Psoas muscle (tissue), 8 donors: ENCODE measurements at places on chromosomes 2 and 18. TPM values are rescaled to one million over a fixed set of nuclear protein-coding genes. Genes with fewer than 3 reads are reported as not detected.
A peak's percentile ranks its signal among the peaks of the same experiment; 100 is the strongest.

The UGT1A4 gene
- not detected for polyA plus RNA-seq

DNA sequence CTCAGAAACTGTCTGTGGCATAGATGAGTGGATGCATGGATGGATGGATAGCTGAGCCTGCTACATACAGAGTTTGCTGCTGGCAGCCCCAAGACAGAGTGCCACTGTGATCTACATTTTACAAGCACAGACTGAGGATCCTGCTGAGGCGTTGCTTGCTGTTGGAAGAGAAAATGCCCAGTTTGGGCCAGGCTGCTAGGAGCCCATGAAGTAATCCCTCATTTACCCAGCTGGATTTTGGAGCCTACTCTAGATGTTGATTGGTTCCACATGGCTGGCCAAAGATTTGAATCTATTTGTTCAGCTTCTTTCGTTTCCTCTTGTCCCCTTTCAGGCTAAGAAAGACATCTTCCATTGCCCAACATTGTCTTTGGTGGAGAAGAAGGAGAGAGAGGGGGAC lies 261.3 kb downstream of the CLIP4 start:
- DNase-seq, result no peak
- H3K27ac ChIP-seq, result no peak overlapping the region
- H3K36me3 ChIP-seq, result no peaks in the 10 kb centered on the region
- no peaks in the 10 kb centered on the region for H3K27me3 ChIP-seq
- no peak overlapping the region for H3K4me3 ChIP-seq
- H3K4me1 ChIP-seq, result no peaks in the 10 kb centered on the region

GRCh38 chr2:217316743-217317142 lies 456.9 kb upstream of the TNP1 start:
- H3K4me3 ChIP-seq, result no peak overlapping the region
- no peak overlapping the region for H3K27ac ChIP-seq
- no peaks in the 10 kb centered on the region for H3K4me1 ChIP-seq
- DNase-seq, result no peak
- no peaks in the 10 kb centered on the region for H3K36me3 ChIP-seq

- no peaks in the 10 kb centered on the region for H3K36me3 ChIP-seq
- DNase-seq, result no peak
- H3K27me3 ChIP-seq, result no peaks in the 10 kb centered on the region
- no peak overlapping the region for H3K27ac ChIP-seq
Measured at GRCh38 chr2:44770221-44771195, 171.0 kb upstream of the SIX3 start.

The RGPD4 gene
- not detected for polyA plus RNA-seq

DNA sequence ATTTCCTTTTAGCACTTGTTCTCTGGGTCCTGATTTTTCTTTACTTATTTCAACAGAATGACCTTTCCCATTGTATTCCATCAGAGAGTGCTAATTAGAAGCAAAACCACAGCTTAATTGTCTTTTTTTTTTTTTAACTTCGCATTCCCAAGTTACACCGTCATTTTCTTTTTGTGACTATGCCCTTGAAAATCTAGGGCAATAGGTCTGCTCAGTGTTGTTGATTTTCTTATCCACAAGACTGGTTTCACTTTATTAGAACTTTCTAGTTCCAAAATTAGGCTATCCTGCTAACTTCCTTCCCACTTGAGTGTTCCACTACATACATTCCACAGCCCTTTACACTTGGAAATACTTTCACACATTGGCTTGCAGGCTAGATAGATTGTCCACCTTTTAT lies 18.7 kb upstream of the ADAM17 start:
- no peaks in the 10 kb centered on the region for H3K27me3 ChIP-seq
- peak overlapping the region; percentile 15 for H3K27ac ChIP-seq
- no peaks in the 10 kb centered on the region for H3K4me1 ChIP-seq

- H3K27me3 ChIP-seq, result no peaks in the 10 kb centered on the region
- no peaks in the 10 kb centered on the region for H3K36me3 ChIP-seq
- peaks cover 21% of the 10 kb centered on the region for H3K4me1 ChIP-seq
- no peak for DNase-seq
- H3K4me3 ChIP-seq, result peak overlapping the region; percentile 83
Measured at GRCh38 chr2:55049821-55050099, 491 bp downstream of the RTN4 start.

DNA sequence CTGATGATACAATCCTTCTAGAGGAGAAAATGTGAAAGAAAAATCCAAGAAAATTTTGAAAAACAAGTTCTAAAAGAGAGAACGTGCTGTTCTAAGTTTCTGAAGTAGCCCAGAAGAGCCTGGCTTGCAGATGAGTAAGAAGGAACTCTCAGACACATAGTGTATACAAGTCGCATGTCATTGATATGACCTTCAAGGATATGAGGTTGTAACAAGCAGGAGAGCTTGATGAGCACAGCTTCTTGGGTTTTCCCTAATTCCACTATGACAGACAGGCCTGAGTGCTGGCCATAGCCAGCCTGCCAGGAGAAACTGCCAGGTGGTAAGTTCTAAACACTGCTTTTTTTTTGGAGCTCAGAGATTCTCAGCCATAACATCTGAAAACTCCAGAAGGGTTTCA lies 235.7 kb upstream of the SIX2 start:
- H3K4me3 ChIP-seq, result no peak overlapping the region
- H3K27ac ChIP-seq, result no peak overlapping the region
- no peaks in the 10 kb centered on the region for H3K27me3 ChIP-seq

The TSPYL6 gene
- 0.05 TPM for polyA plus RNA-seq

DNA sequence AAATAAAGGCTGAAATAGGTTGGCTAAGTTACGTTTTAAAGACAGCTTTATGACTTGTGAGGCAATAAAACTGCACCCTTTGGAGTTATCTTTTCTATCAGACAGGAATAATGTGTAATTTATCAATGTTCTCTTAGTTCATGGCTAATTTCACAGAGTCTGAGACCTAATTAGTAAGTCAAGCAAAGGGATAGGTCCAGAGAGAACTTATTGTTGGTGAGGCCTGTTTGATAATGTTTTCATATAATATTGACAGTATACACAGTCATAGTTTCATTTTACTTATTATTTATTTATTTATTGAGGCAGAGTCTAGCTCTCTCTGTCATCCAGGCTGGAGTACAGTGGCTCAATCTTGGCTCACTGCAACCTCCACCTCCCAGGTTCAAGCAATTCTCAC lies 1.9 kb upstream of the IL36RN start:
- no peak overlapping the region for H3K4me3 ChIP-seq
- no peak overlapping the region for H3K27ac ChIP-seq
- no peaks in the 10 kb centered on the region for H3K27me3 ChIP-seq
- no peaks in the 10 kb centered on the region for H3K36me3 ChIP-seq
- no peaks in the 10 kb centered on the region for H3K4me1 ChIP-seq
- no peak for DNase-seq

GRCh38 chr2:1339388-1340140 lies 73.7 kb upstream of the TPO start:
- no peaks in the 10 kb centered on the region for H3K27me3 ChIP-seq
- no peaks in the 10 kb centered on the region for H3K36me3 ChIP-seq
- no peak overlapping the region for H3K27ac ChIP-seq
- DNase-seq, result no peak
- no peak overlapping the region for H3K4me3 ChIP-seq
- no peaks in the 10 kb centered on the region for H3K4me1 ChIP-seq

The NLRC4 gene
- 0.30 TPM for polyA plus RNA-seq

GRCh38 chr2:38549851-38550250 lies 52.9 kb downstream of the HNRNPLL start:
- H3K4me1 ChIP-seq, result no peaks in the 10 kb centered on the region
- no peak for DNase-seq
- peaks cover 15% of the 10 kb centered on the region for H3K36me3 ChIP-seq
- no peak overlapping the region for H3K4me3 ChIP-seq
- H3K27ac ChIP-seq, result no peak overlapping the region
- H3K27me3 ChIP-seq, result no peaks in the 10 kb centered on the region

The REG1B gene
- polyA plus RNA-seq, result 2.2 TPM

The SAP130 gene
- polyA plus RNA-seq, result 6.3 TPM

The HTRA2 gene
- polyA plus RNA-seq, result 41.8 TPM

- H3K27me3 ChIP-seq, result no peaks in the 10 kb centered on the region
- DNase-seq, result peak; percentile 88
- H3K27ac ChIP-seq, result peak overlapping the region; percentile 46
- H3K4me1 ChIP-seq, result peaks cover 18% of the 10 kb centered on the region
Measured at GRCh38 chr2:105438104-105438929, 39.5 kb upstream of the FHL2 start.

DNA sequence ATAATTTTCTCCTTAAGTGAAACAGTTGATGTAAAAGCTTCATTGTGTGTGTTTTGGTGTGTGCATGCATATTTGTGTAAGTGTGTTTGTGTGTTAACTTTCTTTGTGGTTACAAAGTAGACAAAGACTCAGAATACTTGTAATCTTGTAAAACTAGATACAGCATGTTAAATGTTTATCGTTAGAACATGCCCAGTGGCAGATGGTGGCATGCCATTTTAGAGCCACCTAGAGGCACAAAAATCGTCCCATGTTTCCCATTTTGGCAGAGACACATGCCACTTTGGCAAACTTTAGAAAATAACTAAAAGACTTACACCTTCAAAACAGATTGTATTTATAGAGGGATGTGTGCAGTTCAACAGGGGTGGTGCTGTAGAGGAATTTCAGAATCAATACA lies 224.1 kb downstream of the LRP1B start:
- H3K4me1 ChIP-seq, result no peaks in the 10 kb centered on the region
- no peaks in the 10 kb centered on the region for H3K27me3 ChIP-seq
- H3K36me3 ChIP-seq, result no peaks in the 10 kb centered on the region
- H3K27ac ChIP-seq, result no peak overlapping the region
- DNase-seq, result no peak

DNA sequence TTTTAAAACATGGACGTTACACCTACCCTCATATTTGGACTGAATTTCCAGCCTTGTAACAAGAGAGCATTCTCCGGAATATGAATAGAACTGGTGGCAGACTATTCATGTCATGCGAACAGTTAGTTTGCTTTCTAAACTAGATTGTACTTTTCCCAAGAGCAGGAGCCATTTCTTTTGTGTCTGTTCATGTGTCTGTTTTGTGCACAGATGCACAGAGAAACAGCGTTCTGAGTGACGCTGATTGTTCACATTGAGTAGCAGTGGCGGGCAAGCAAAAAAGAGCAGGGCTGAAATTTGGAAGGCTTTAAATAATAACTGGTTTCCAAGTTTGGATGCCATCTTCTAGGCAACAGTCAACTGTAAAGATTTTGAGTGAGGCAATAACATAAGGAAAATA lies 200.3 kb downstream of the NRXN1 start:
- H3K36me3 ChIP-seq, result no peaks in the 10 kb centered on the region
- DNase-seq, result no peak
- H3K4me3 ChIP-seq, result no peak overlapping the region

DNA sequence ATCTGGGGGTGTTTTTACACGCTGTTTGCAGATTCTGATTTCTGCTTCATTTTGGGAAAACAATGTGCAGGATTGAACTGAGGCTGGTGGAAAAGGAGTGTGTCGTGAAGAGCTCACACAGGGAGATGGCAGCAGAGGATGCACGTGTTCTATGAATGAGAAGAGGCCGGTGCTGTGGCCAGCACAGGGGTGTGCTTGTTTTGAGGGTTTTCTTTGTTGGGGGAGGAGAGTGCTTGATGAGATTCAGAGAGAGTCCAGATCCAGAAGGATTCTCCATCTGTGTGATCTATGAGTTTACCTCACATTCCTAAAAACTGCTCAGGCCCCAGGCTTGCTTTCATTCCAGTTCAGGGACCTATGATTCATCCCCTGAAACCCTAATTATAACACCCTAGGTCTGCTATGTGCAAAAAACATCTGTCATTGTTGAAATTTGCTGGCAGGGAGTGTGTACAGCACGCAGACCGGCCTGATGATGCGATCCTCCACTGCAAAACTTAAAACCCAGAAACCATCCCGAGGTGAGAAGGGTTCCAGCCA lies 12.1 kb downstream of the TGFA start:
- no peaks in the 10 kb centered on the region for H3K4me1 ChIP-seq
- no peak overlapping the region for H3K27ac ChIP-seq
- H3K4me3 ChIP-seq, result no peak overlapping the region
- no peaks in the 10 kb centered on the region for H3K36me3 ChIP-seq
- peaks cover 9% of the 10 kb centered on the region for H3K27me3 ChIP-seq

- DNase-seq, result no peak
- H3K4me3 ChIP-seq, result no peak overlapping the region
- H3K4me1 ChIP-seq, result no peaks in the 10 kb centered on the region
- H3K27me3 ChIP-seq, result no peaks in the 10 kb centered on the region
- H3K36me3 ChIP-seq, result no peaks in the 10 kb centered on the region
- no peak overlapping the region for H3K27ac ChIP-seq
Measured at GRCh38 chr18:40608226-40608625, 1346.8 kb upstream of the PIK3C3 start.

The ATP6V1C2 gene
- polyA plus RNA-seq, result 0.25 TPM

GRCh38 chr2:187617905-187618304 lies 63.7 kb upstream of the TFPI start:
- peak overlapping the region; percentile 59 for H3K27ac ChIP-seq
- H3K4me1 ChIP-seq, result peaks cover 12% of the 10 kb centered on the region
- H3K4me3 ChIP-seq, result no peak overlapping the region
- H3K27me3 ChIP-seq, result no peaks in the 10 kb centered on the region
- DNase-seq, result no peak

- H3K27ac ChIP-seq, result no peak overlapping the region
- DNase-seq, result no peak
- no peaks in the 10 kb centered on the region for H3K36me3 ChIP-seq
- H3K27me3 ChIP-seq, result no peaks in the 10 kb centered on the region
Measured at GRCh38 chr2:107502539-107502938, 324.2 kb upstream of the RGPD4 start.

DNA sequence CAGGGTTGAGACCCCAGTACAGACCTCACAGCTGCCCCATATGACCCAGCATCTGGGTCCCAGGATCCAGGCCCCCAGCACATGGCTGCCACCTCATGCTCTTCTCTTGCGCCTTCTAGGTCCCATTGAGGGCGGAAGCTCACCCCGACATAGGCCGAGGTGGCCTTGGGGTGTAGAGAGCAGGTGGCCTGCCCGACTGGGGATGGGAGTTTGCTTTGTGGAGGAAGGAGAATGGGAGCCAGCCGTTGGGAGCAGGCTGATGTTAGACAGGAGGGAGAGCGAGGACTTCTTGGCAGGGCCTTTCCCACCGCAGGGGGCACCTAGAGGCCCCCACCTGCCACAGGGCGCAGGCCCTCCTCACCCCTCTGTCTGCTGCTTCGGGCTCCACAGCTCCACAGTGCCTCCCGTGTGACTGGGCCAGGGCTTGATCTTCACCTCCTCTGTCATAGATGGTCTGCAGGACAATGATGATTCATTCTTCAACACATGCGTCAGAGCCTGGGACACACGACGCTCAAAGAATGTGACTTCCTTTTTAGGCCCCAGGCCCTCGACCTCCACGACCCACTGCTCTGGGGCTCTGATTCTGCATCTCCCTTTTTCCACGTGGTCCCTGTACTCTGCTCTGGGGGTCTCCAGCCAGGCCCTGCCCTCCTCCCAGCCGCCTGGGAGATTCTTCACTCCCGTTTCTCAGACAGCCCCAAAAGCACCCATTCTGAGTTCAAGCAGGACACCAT lies 86.6 kb upstream of the ODC1 start:
- no peaks in the 10 kb centered on the region for H3K36me3 ChIP-seq
- no peak overlapping the region for H3K4me3 ChIP-seq
- no peaks in the 10 kb centered on the region for H3K4me1 ChIP-seq
- no peak overlapping the region for H3K27ac ChIP-seq
- H3K27me3 ChIP-seq, result no peaks in the 10 kb centered on the region
- DNase-seq, result no peak

GRCh38 chr2:19230626-19231025 lies 127.8 kb downstream of the OSR1 start:
- H3K27me3 ChIP-seq, result no peaks in the 10 kb centered on the region
- no peak overlapping the region for H3K27ac ChIP-seq
- no peaks in the 10 kb centered on the region for H3K36me3 ChIP-seq
- no peak for DNase-seq
- H3K4me3 ChIP-seq, result no peak overlapping the region
